ENCODE measurements at places on chromosomes 12 and 14. TPM values are rescaled to one million over a fixed set of nuclear protein-coding genes. Genes with fewer than 3 reads are reported as not detected.

- peaks cover 4% of the 10 kb centered on the region for H3K4me1 ChIP-seq
- no peaks in the 10 kb centered on the region for H3K27me3 ChIP-seq
- H3K4me3 ChIP-seq = no peak overlapping the region
- no peak for DNase-seq
- H3K27ac ChIP-seq = no peak overlapping the region
Measured at GRCh38 chr14:49189375-49189774, 396.8 kb downstream of the RPS29 start.

- no peak for DNase-seq
- H3K36me3 ChIP-seq = no peaks in the 10 kb centered on the region
- no peak overlapping the region for H3K27ac ChIP-seq
- peaks cover 3% of the 10 kb centered on the region for H3K4me1 ChIP-seq
- no peaks in the 10 kb centered on the region for H3K27me3 ChIP-seq
Measured at GRCh38 chr12:107660235-107660634, 25.4 kb upstream of the PWP1 start.

DNA sequence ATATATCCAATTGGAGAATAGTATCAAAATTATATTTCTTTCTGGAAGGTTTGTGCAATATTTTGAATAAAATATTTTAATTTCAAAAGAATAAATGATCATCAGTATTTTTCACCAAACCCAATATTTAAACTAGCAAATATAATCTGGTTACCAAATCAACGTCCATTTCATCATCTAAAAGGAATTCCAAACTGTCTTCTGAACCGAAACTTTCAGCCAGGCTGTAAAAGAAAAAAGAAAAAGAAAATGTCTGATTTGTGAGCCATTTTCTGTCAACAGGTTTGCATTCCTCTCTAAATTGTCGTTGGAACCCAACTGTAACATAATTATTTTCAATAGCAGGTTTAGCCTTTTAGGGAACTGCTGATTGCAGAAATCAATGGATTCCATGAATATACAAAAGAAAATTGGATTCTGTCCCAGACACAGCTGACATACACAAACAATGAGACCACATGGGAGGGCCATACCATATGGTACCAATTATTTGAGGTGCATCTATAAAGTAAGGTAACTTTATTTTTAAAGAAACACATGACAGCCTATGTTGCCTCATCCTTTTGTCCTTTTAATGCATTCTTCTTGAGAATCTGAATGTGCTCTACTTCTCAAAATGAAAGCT, 22.7 kb downstream of the SNRPF start:
- no peak overlapping the region for H3K4me3 ChIP-seq
- H3K27me3 ChIP-seq = no peaks in the 10 kb centered on the region
- DNase-seq = no peak

DNA sequence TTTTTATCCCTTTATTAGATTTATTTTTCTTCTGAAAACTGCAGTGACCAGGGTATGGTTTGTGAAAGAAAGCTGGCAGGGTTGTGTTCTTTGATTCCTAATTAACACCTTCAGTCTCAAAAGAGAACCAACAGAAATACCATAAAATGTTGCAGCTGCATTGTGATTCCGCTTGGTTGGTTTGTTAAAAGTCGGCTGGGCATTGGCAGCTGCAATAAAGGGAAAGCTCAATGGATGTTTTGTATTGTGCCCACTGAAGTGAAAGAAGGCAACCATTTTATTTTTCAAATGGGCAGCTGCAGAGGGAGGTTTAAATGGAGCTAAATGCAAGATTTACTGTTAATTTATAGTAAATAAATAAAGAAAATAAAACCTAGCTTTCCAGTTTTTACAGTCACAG, 16.7 kb downstream of the LGR5 start:
- DNase-seq = no peak
- H3K27ac ChIP-seq = no peak overlapping the region
- no peaks in the 10 kb centered on the region for H3K27me3 ChIP-seq
- no peaks in the 10 kb centered on the region for H3K36me3 ChIP-seq

- no peak for DNase-seq
- H3K4me3 ChIP-seq = no peak overlapping the region
- no peaks in the 10 kb centered on the region for H3K27me3 ChIP-seq
- H3K27ac ChIP-seq = no peak overlapping the region
- H3K36me3 ChIP-seq = no peaks in the 10 kb centered on the region
Measured at GRCh38 chr12:71795901-71796300, 41.2 kb downstream of the RAB21 start.

DNA sequence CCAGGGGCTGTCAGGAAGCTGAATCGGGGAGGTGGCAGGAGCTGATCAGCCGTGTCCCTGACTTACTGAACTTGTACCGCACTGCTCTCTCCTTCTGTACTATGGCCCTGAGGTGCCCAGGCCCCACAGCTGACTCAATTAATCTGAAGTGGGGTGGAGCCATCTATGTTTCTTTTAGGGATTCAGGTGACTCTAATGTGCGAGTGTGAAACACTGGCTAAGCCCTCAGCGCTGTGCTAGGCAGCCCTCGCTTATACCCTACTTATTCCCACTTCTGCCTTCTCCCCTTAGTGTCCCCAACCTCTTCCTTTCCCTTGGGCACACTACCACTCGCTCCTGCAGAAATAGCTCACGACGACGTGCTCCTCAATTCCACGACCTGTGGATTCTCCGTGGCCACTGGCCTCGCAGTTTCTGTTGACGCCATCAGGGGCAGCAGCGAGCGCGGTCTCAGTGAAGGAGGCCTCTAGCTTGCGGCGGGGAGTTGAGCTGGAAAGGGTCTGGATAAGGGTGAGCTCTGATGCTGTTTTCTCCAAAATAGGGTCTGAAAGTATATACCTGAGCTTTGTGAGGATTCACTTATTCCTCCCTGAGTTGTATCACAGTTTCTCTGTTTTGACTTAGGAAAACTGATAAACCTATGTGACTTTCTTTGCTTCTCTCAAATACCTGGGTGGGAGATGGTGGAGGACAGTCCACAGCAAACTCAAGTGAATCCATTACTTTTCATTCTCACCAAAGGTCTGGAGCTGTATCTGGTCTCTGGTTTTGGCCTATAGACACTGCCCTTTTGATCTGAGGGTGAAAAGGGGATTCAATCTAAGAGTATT, 167.6 kb downstream of the SLC41A2 start:
- no peaks in the 10 kb centered on the region for H3K36me3 ChIP-seq
- H3K27ac ChIP-seq = no peak overlapping the region
- H3K27me3 ChIP-seq = no peaks in the 10 kb centered on the region
- DNase-seq = peak; percentile 13
- H3K4me1 ChIP-seq = no peaks in the 10 kb centered on the region
- H3K4me3 ChIP-seq = peak overlapping the region; percentile 7

DNA sequence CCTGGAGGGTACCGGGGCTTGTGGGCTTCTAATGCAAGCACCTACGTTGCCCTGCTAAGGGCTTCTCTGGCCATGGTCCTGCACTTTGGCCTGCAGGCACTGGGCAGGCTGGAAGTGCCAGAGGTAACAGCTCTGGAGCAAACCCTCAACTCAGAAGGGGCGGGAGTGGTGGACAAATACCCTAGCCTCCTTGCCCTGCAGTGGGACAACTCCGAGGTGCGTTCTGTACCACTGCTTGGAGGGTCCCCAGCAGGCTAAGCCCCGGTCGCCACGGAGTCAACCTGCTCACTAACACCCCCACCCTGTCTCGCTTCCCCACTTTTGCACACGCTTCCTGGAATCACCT, 20.4 kb upstream of the BEGAIN start:
- no peak overlapping the region for H3K4me3 ChIP-seq
- no peaks in the 10 kb centered on the region for H3K36me3 ChIP-seq
- no peak for DNase-seq
- no peak overlapping the region for H3K27ac ChIP-seq

DNA sequence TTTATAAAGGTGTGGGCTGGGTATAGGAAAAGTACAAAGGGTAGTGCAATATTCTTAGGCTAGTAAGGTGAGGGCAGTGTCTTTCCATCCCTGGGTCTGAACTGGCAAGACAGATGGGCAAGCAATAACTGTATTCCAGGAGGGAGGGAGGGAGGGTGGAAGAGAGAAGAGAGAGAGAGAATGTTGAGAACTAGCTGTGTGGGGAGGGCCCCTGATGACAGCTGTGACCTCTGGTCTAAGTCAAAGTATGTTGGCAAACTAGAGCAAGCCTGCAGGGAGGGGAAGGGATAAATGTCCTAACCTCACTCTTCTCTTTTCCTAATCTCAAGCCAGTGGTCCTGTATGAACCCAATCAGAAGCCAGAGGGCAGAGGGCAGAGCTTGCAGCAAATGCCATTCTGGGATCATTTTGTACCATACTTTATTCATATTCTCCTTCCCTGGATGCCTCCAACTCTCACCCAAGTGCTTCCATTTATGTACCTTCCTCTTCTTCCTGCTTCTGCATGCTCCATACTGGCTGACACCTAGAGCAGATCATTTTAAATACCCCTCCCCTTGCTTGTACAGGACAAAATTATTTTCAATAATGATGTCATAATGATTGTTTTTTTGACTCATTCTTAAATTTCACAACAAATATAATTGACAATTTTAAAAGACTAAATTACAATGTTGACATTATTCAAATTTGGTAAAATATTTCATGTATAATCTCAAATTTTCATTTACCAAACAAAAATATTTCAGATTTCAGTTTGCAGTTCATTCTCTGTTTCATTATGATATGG, 75.9 kb downstream of the AKAP6 start:
- H3K27ac ChIP-seq = no peak overlapping the region
- H3K27me3 ChIP-seq = no peaks in the 10 kb centered on the region
- no peak overlapping the region for H3K4me3 ChIP-seq
- no peak for DNase-seq

GRCh38 chr12:2640709-2641108, 154.1 kb upstream of the FKBP4 start:
- no peak overlapping the region for H3K4me3 ChIP-seq
- no peaks in the 10 kb centered on the region for H3K4me1 ChIP-seq
- DNase-seq = no peak
- no peaks in the 10 kb centered on the region for H3K36me3 ChIP-seq
- no peak overlapping the region for H3K27ac ChIP-seq

GRCh38 chr12:99427104-99427503, 220.4 kb upstream of the GARIN6 start:
- H3K4me1 ChIP-seq = no peaks in the 10 kb centered on the region
- no peaks in the 10 kb centered on the region for H3K36me3 ChIP-seq
- H3K4me3 ChIP-seq = no peak overlapping the region

DNA sequence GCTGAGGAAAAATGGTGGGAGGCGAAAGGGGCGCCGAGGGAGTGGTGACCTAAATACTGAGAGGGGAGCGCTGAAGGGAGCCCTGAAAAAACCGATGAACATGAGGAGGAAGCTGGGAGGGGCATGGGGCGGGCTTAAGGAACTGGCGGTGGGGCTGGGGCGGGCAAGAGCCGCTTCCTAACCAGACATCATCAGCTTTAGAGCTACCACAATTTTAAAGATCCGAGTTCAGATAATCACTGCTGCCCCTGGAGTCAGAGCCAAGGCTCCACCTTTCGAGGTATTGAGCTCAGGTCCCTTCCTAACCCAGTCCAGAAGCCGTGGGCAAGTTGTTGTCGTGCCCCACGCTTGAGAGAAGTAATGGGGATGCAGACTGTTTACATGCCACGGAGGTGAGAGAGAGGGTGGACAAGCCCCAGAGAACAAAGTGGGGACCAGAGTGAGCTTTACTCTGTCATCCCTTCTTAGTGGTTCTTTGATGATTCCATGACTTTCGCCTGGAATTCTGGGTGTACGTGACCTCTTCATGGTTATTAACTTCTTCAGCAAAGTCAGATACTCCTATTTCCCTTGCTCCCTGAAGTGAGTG, 393 bp downstream of the ORMDL2 start:
- peak overlapping the region; percentile 38 for H3K27ac ChIP-seq
- peaks cover 10% of the 10 kb centered on the region for H3K4me1 ChIP-seq
- DNase-seq = no peak
- peaks cover 5% of the 10 kb centered on the region for H3K36me3 ChIP-seq
- no peaks in the 10 kb centered on the region for H3K27me3 ChIP-seq
- H3K4me3 ChIP-seq = peak overlapping the region; percentile 81

GRCh38 chr12:56297400-56297799, 2.7 kb downstream of the CS start:
- peak overlapping the region; percentile 7 for H3K27ac ChIP-seq
- H3K4me1 ChIP-seq = peaks cover 27% of the 10 kb centered on the region
- H3K27me3 ChIP-seq = no peaks in the 10 kb centered on the region
- DNase-seq = no peak
- H3K4me3 ChIP-seq = peak overlapping the region; percentile 93

GRCh38 chr12:2171672-2172426, 119.1 kb downstream of the CACNA1C start:
- H3K4me3 ChIP-seq = no peak overlapping the region
- DNase-seq = no peak
- no peaks in the 10 kb centered on the region for H3K4me1 ChIP-seq
- H3K36me3 ChIP-seq = no peaks in the 10 kb centered on the region
- H3K27me3 ChIP-seq = peaks cover 2% of the 10 kb centered on the region

DNA sequence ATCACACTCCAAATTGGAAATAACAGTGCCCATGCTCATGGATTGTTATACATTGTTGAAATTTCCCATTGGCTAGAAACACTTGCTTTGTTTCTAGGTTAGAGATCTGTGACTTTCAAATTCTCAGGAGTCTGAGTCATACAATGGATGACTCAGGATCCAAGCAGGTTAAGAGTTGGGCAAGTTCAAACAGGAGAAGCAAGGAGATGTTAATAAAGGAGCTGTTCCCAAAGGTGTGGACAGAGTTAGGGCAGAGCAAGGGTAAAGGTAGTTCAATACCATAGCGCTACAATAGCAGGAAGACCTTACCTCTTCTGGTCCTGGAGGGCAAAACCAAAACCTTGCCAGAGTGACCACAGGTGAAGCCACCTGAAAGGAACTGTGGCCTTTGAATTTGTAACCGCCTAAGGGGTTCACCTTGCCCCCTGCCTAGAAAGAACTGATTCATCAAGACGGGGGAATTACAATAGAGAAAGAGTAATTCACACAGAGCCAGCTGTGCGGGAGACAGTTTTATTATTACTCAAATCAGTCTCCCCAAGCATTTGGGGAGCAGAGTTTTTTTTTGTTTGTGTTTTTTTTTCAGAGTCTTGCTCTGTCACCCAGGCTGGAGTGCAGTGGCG, 4.2 kb upstream of the AMN1 start:
- peak; percentile 64 for DNase-seq
- H3K4me3 ChIP-seq = no peak overlapping the region
- peaks cover 14% of the 10 kb centered on the region for H3K4me1 ChIP-seq
- H3K27ac ChIP-seq = peak overlapping the region; percentile 52
- H3K36me3 ChIP-seq = no peaks in the 10 kb centered on the region

- DNase-seq = no peak
- H3K4me3 ChIP-seq = no peak overlapping the region
- H3K4me1 ChIP-seq = no peaks in the 10 kb centered on the region
- H3K27me3 ChIP-seq = peaks cover 2% of the 10 kb centered on the region
Measured at GRCh38 chr12:112573141-112573540, 154.4 kb downstream of the PTPN11 start.

GRCh38 chr14:102427642-102428041, 64.9 kb downstream of the TECPR2 start:
- no peaks in the 10 kb centered on the region for H3K27me3 ChIP-seq
- H3K4me1 ChIP-seq = no peaks in the 10 kb centered on the region
- H3K36me3 ChIP-seq = no peaks in the 10 kb centered on the region
- H3K4me3 ChIP-seq = no peak overlapping the region
- no peak for DNase-seq

- H3K36me3 ChIP-seq = peaks cover 6% of the 10 kb centered on the region
- peaks cover 4% of the 10 kb centered on the region for H3K4me1 ChIP-seq
- H3K27me3 ChIP-seq = no peaks in the 10 kb centered on the region
- H3K27ac ChIP-seq = no peak overlapping the region
- H3K4me3 ChIP-seq = no peak overlapping the region
Measured at GRCh38 chr12:64716839-64717455, 42.3 kb downstream of the GNS start.

ACRBP gene
- 1.8 TPM for total RNA-seq

CD27 gene
- total RNA-seq = 116 TPM

TMEM229B gene
- total RNA-seq = 5.1 TPM

MIP gene
- total RNA-seq = not detected

DEGS2 gene
- total RNA-seq = 2.5 TPM

PPP4R4 gene
- total RNA-seq = not detected

INHBC gene
- total RNA-seq = 0.13 TPM

GZMH gene
- total RNA-seq = not detected

TTC8 gene
- total RNA-seq = 1.7 TPM

GPD1 gene
- total RNA-seq = 0.26 TPM

HCAR3 gene
- 1.9 TPM for total RNA-seq
